ENCODE measurements at places on chromosomes 6 and 20.

GRCh38 chr6:158219228-158219627 lies 51.1 kb downstream of the GTF2H5 start:
- no peak for DNase-seq

DNA sequence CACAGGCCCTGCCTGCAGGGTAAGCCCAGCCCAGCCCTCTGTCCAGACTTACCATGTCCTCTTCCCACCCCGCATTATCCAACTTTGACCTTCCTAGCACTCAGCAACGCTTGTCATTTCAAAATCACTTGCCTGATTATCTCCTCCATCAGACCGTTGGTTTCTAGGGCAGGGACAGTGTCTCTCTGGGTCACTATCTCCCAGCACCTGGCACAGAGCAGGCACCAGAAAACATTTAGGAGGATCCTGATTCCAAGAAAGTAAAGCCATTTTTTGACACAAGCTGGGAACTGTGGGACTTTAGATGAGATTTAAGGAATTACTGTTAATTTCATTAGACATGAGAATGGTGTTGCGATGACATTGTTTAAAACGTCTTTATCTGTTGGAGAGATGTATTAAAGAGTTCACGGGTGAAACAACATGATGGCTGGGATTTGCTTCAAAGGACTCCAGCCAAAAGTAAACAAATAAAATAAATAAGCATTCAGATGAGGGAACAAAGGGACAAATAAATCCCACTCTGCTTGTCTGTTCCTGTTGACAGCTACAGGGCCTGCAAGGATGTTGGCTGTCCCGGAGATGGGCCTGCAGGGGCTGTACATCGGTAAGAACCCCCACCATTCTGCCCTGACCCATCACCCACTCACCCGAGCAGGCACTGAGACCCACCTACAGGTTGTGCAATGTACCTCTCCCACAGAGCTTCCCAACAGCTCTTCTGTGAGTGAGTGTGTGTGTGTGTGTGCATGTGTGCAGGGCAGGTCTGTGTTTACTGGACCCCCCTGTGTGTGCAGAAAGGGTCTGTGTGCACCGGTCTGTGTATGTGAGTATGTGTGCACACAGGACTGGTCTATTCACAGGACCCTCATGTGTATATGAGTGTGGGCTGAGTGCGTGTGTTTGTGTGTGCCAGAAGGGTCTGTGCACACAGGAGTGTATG lies 5.9 kb downstream of the HSPA12B start:
- no peak for DNase-seq

DNA sequence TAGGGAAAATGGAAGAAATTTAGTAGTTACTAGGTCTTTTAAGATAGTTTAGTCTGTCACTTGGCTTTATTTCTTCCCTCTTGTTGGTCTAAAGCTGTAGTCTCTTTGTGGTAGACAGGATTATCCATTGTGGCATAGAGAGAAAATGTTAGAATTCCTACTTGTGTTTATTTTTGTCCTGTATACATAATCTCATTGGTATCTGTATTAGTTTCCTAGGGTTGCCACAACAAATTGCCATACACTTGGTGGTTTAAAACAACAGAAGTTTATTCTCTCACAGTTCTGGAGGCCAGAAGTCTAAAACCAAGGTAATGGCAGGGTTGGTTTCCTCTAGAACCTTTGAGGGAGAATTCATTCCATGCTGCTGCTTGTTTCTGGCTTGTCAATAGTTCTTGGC lies 119.4 kb downstream of the ZFAND3 start:
- DNase-seq = no peak

GRCh38 chr6:125812394-125813292 lies 21.9 kb downstream of the NCOA7 start:
- no peak for DNase-seq

DNA sequence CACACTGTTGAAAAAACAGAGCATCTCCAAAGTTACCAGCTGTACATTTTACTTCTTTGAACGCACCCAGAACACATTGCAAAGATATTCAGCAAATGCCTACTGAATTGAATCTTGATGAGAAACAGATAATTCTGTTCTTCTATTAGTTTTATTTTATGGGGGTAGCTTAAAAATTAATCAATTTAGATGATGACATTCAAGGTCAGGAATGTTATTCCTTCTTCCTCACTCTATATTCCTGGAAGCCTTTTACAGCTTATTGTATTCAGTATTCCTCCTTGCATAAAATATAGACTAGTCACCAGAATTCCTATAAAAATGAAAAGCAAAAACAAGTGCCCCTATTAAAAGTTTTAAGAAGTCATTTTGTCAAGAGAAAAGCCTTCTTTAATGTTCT lies 21.4 kb upstream of the GMDS start:
- no peak for DNase-seq

- peak; percentile 63 for DNase-seq
These were observed 165.8 kb upstream of the CITED2 start for GRCh38 chr6:139540276-139540675.

DNA sequence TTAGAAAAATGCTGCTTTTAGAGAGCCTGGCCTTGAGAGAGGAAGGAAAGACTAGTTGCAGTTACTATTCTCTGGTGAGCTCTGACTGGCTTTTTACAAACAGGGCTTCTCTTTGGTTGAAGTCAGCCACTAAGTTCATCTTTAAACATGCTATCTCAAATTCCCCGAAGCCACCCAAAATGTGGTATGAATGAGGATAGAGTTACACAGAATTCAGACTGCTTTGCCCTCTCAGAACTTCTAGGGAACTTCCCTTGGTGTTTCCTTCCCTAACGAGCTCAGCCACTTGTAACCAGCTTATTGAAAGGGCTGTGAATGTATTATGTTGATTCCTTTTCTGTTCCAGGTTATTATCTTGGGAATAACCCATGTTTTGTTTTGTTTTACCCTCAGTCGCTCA lies 73.5 kb downstream of the EFHC1 start:
- DNase-seq = no peak

DNA sequence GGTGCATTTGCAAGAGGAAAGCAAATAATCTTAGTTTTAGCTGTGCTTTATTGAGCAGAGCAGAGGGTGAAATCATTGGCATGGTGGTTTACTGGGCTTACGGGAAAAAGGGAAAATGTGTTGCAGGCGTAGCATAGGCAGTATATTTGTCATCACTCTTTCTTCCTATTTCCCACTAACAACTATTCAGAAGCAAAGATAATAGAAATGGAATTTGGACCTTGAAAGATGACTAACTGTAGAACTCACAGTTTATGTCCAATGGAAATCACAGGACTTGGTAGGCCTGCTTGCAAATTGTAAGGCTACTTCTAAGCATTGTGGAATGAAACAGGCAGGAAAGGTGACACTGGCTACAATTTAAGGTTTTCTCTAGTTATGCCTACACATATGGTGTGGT lies 611.9 kb upstream of the MAN1A1 start:
- no peak for DNase-seq

DNA sequence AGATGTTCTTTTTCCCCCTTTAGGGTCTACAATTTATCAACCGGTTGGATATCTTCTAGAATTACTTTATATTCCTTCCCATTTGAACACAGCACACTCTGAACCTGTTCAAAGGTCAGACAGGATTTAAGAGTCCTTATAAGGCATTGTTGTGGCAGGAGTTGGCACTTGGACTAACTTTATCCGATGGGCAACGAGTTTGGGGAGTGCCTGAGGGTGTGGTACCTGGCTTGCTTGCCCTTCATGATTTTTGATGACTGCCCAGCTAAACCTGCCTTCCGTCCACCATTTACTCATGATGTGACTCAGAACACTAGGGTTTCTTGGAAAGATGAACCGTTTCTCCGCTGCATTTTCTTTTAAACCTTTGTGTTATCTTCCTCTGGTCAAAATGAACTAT lies 285.2 kb downstream of the FOXC1 start:
- DNase-seq = no peak

DNA sequence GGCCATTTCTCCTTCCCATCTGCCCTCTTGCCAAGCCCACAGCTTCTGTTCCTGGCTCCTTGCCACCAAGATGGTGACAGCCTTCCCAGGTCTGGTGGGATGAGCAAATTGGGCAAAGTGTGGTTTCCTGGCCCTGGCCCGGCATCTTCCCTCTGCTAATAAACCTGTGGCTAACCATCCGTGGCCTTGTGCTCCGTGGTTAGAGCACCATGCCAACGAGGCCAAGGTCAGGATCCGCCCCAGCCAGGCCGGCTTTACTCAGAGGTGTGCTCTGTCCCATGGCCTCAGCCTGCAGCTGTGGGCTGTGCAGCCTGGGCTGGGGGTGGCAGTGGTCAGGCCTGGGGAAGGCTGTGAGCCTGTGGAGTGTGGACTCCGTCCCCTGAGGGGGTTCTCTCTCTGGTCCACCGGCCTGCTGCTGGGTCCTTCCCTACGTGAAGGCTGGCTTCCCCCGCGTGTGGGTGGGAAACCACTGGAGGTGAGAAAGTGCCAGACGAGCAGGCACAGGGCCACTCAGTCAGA lies 117.4 kb downstream of the VEGFA start:
- DNase-seq = no peak

- DNase-seq = no peak
These were observed 14.0 kb downstream of the HDDC2 start for GRCh38 chr6:125287718-125288117.

- peak; percentile 77 for DNase-seq
These were observed 39.4 kb upstream of the KCNK16 start for GRCh38 chr6:39361657-39362486.

Measured in activated CD8-positive, alpha-beta memory T cell treated with anti-CD3 and anti-CD28 coated beads, Interleukin-2, amount 50 U/mL, for 48 hours (primary cell).